Inflammatory macrophage treated with lipopolysaccharide for 1 hour (primary cell): ENCODE measurements at places on chromosomes 16 and 17.

- peak; percentile 49 for DNase-seq
Measured at GRCh38 chr16:90053902-90054500, 23.1 kb downstream of the PRDM7 start.

DNA sequence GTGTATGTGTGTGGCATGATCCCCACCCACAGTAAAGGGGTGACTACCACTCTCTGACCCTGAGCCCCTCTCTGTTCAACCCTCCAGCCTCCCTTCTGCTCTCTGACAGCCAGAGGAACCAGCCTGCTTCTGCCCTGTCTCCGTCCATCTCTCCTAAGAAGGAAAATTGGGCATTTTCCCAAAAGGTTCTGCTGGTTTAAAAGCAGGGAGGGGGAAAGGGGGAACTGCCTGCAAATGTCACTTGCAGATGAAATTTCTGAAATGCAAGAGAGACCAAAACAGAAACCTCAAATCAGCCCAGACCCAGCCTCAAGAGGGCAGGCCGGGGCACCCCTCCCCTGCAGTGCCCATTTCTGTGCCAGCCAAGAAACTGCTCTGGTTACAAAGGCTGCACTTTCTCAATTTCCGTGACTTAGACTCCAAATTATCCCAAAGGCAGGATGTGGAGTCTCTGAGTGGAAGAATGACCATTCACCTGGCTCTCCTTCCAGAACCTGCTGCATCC is 197.9 kb downstream of the RBFOX3 start:
- DNase-seq, result no peak

GRCh38 chr17:14067347-14067746 is 2.0 kb upstream of the COX10 start:
- DNase-seq, result no peak

DNA sequence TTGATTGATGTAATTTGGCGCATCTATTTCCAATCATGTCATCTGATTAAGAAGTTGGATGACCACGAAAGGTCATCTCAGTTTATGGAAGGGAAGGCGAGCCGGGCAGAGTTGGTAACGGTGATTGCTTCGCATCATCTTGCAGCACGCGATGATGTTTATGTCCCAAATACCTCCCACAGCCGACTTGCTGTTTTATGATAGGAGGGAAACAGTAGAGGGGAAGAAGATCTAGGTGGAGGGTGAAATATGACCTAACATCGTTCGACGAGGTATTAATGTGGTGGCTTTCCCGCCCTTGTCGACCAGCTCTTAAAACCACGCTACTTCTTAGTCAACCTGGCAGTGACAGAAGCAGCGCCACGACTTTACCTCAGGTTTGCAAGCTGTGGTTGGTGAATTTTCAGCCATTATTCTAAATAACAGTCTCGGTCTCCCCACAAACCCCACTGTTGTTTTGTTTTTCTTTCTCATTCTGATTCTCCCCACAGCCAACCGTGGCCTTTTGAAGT is 805 bp upstream of the TANC2 start:
- no peak for DNase-seq

GRCh38 chr16:87176735-87177134 is 140.5 kb downstream of the C16orf95 start:
- DNase-seq, result no peak

- no peak for DNase-seq
Measured at GRCh38 chr17:39665642-39666224, 584 bp downstream of the TCAP start.

DNA sequence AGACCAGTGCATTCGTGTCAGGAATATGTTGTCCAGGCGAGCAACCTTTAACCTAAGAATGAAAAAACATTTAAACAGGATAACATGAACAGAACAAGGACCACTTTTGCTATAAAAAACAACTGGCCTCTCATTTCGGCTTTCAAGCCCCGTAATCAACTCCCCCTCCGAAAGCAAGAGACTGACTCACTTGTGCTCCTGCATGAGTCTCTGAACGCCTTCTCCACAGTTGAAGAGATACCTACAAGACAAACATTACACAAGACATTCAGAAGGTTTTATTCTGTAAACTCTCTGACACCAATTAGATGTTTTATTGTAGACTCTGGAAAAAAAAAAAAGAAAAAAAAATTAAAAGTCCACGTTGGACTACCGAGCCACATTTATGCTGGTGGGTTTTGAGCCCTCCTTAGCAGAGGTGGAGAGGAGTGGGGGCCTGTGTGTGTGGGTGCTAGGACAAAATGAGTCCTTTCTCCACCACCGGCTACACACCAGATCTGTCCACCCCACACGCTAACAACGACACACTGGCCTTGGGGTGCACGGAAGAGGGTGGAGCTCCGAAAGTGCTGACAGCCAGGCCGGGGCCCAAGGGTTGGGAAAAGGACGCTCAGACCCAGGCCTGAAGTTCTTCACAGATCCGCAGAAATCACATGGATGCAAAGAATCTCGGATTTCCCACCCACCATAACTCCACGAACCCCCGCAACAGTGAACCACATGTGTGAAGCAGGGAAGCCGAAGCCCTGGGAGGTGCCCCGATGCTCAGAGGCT is 759 bp downstream of the ELAC2 start:
- DNase-seq, result peak; percentile 36

DNA sequence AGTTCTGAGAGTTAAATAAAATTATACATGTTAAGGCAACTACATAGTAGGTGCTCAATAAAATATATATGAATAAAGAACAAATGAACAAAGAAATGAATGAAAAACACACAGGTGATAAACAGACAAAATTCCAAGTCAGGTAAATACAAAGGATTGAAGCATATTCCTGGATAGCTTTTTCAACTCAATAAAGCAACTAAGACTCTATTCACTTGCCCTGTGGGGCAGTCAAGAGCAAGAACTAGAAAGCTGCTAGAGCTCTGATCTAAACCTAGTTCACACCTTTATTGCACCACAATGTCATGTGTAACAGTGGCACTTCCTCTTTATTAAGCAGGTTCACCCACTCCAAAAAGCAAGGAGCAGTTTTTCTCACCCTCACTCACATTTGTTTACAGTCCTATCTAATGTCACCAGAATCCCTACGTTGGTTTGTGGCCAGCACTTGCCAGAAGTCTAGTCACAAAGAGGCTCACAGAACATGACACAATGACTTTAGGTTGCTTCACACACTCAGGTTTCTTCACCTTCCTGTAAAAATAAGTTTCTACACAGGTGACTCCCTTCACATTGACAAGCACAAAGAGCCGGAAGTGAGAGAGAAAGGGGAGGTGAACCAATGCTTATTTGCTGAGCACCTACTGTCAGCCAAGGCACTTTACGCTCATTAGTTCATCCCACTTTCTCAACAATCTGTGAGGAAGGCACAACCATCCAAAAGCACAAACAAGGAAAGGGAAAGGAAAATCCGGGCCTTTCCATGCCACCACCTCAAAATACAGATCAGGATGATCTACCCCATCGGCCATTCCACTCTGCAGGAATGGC is 70.8 kb downstream of the XPO6 start:
- peak; percentile 56 for DNase-seq

DNA sequence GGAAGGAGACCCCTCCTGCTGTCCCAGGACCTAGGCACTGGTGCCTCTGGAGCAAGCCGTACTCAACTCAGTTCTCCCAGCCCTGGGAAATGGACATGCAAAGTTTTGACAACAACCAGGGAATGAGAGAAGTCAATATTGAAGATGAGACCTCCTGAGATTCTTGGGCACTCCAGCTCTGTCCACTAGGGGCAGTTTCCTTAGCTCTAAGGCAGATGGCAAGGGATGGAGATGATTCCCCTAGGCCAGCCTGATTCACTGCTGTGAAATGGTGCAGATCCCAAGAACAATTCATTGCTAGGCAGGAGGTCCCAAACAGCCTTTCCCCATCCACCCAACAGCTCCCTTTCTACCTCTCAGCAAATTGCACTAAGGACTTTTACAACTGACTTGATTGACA is 20.5 kb upstream of the SDR42E2 start:
- DNase-seq, result peak; percentile 3

GRCh38 chr17:49466436-49466835 is 28.7 kb upstream of the NGFR start:
- no peak for DNase-seq

- DNase-seq, result no peak
Measured at GRCh38 chr17:15197229-15197628, 67.9 kb downstream of the PMP22 start.

DNA sequence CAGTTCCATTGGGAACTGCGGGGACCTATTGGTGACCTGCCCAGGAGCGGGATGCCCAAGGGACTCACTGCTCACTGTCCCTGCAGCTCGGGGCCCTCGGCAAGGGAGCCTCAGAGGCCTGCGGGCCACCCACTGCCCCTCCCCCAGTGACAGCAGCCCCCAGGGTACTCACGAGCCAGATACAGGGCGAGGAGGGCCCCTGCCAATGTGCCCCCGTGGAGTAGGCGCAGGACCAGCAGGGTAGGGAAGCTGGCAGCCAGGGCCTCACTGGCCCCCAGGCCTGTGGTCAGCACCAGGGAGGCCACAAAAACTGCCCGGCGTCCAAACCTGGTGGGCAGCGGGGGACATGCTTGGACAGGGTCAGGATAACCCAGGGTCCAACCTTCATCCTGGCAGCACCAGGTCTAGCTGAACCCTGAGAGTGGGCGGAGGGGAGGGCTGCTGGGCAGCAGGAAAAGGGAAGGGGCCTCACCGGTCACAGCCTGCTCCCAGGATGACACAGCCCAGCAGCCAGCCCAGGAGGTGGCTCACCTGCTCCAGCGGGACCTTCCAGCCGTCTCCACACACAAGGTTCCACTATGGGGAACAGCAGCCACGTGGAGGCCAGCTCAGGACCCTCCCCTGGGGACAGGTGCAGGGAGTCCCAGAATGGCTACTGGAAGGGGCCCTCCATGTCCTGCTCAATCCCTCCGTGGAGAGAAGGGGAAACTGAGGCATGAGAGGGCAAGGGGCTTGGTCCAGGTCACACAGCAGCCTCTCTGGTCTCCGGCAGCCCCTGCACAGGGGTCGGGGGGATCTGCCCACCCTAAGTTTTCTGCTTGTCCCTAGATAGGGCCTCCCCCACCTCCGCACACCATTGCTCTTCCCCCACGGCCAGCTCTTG is 855 bp downstream of the SLC22A31 start:
- no peak for DNase-seq

DNA sequence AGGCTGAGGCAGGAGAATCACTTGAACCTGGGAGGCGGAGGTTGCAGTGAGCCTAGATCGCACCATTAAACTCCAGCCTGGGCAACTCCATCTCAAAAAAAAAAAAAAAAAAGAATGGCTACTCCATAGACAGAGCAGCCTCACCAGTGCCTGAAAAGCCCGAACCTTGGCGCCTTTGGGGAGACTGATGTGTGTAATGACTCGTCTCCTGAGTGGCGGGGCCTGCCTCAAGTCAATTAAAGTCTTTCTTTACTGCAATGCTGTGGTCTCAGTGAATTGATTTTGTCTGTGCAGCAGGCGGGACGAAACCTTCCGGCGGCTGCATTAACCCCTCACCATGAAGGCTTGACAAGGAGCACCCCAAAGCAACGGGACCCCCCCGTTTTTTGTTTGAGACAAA is 3.5 kb upstream of the UQCC4 start:
- DNase-seq, result no peak

- no peak for DNase-seq
Measured at GRCh38 chr17:1298606-1299005, 19.1 kb downstream of the TRARG1 start.

DNA sequence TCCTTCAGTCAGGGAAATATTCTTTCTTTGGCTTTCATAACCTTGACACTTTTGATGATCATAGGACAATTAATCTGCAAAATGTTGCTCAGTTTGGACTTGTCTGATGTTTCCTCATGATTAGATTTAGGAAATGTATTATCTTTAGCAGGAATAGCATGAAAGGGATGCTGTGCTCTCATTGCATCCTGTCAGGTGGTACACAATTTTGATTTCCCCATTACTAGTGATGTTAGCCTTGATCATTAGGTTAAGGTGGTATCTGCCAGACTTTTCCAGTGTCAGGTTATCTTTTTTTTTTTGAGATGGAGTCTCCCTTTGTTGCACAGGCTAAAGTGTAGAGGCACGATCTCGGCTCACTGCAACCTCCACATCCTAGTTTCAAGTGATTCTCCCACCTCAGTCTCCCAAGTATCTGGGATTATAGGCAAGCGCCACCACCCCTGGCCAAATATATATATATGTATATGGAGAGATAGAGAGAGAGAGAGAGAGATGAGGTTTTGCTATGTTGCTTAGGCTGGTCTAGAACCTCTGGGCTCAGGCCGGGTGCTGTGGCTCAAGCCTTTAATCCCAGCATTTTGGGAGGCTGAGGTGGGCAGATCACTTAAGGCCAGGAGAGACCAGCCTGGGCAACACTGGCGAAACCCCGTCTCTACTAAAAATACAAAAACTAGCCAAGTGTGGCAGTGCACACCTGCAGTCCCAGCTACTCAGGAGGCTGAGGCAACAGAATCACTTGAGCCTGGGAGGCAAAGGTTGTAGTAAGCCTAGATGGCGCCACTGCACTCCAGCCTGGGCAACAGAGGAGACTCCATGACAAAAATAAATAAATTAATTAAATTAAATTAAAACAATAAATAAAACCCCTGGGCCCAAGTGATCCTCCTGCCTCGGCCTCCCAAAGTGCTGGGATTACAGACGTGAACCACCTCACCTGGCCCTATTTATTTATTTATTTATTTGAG is 15.8 kb upstream of the CAVIN1 start:
- no peak for DNase-seq

DNA sequence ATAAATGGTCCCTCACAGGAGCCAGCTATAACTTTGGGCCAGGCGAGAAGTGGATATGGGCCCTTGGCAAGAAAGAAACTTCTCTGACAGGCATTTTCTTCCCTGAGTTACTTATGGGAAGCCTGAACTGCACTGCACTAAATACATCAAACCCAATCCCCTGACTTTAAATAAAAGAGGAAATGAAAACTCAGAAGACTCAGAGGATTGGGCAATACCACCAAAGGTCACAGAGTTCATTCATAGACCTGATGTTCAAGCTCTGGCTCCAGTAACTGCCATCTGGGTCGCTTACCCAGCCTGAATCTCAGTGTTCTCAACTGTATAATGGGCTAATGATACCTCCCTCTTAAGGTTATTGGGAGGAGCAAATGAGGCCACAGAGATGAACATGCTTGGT is 815 bp downstream of the KRT35 start:
- DNase-seq, result no peak

- DNase-seq, result no peak
Measured at GRCh38 chr17:46024590-46024989, 25.5 kb downstream of the STH start.

GRCh38 chr16:31112711-31113110 is 4.5 kb downstream of the BCKDK start:
- DNase-seq, result no peak

DNA sequence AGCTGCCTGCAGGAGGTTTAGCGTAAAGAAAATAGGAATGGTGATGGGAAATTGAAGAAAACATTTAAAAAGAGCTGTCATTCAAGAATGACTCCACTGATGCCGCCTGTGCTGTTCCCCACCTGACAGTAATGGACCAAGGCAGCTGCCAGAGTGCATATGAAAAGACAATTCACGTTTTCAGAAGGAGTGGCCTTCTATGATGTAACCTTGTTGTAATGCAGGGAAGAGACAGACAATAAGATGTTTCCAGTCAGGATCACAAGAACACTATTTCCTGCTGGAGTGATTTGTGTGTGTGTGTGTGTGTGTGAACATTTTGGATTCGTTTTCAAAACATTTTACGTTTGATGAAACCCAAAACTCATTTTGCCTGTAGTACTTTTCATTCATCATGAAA is 203.7 kb downstream of the LGALS9B start:
- DNase-seq, result no peak

GRCh38 chr17:60652454-60653247 is 25.0 kb upstream of the BCAS3 start:
- peak; percentile 50 for DNase-seq

GRCh38 chr16:71358464-71358998 is at the start of gene CALB2:
Gene CALB2, plus strand, starts transcription at chr16:71358723. Its CDS starts 70 bp downstream, at chr16:71358793.
- DNase-seq, result peak; percentile 29

GRCh38 chr16:3988824-3989223 is 108.3 kb upstream of the CREBBP start:
- DNase-seq, result no peak

- DNase-seq, result no peak
Measured at GRCh38 chr17:43598357-43599045, 52.4 kb upstream of the ETV4 start.
